Naive thymus-derived CD4-positive, alpha-beta T cell (primary cell): ENCODE measurements at places on chromosomes 11 and 22.

DNA sequence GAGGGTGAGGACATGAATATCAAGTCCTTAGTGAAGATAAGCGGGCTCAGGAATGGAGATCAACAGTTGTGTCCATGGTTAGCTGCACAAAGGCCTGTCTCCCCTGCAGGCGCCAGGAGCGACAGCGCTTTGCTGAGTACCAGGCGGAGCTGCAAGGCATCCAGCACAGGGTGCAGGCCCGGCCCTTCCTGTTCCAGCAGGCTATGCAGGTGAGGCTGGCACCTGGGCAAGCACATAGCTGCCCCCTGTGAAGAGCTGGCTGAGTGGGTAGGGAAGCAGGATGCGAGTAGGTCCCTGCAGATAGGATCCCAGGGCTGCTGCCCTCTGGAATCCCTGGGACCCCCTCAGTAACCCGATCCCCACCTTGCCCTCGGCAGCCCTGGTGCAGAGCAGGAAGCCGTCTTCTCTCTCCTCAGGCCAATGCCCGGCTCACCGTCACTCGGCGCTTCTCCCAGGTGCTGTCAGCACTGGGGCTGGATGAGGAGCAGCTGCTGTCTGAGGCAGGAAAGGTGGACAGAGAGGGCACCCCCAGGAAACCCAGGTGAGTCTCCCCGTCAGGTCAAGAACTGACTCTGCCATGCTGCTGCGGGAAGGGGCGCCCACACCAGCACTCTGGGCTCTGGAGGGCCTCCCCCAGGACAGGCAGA, 2.6 kb upstream of the SART1 start:
- DNase-seq, result no peak

DNA sequence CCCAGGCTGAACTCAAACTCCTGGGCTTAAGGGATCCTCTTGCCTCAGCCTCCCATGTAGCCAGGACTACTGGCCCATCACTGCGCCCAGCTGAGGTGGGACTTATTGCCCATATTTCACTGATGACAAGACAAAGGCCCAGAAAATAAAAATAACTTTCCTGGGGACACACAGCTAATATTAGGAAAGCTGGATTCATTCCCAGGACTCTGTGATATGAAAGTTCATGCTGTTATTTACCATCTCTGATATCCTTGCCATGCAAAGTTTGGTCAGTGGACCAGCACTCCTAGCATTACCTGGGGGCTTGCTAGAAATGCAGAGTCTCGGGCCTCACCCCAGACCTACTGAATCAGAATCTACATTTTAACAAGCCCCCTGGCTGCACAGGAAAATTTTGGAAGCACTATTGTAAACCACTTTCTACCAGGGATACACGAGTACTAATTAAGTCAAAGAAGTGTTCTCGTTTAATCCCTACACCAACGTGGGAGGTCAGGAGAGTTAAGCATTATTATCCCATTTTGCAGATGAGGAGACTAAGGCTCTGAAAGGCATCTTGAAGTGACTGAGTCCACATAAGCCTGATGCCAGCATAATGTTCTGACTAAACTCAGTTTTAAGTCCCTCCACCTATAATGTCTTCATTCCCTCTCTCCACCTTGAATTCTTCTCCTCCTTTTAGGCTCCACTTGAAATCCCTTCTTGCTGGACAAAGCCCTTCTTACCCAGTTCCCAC, 2.5 kb upstream of the FAM83F start:
- DNase-seq, result no peak

- DNase-seq, result no peak
Observed at GRCh38 chr11:67468456-67468758, 644 bp downstream of the TMEM134 start.

DNA sequence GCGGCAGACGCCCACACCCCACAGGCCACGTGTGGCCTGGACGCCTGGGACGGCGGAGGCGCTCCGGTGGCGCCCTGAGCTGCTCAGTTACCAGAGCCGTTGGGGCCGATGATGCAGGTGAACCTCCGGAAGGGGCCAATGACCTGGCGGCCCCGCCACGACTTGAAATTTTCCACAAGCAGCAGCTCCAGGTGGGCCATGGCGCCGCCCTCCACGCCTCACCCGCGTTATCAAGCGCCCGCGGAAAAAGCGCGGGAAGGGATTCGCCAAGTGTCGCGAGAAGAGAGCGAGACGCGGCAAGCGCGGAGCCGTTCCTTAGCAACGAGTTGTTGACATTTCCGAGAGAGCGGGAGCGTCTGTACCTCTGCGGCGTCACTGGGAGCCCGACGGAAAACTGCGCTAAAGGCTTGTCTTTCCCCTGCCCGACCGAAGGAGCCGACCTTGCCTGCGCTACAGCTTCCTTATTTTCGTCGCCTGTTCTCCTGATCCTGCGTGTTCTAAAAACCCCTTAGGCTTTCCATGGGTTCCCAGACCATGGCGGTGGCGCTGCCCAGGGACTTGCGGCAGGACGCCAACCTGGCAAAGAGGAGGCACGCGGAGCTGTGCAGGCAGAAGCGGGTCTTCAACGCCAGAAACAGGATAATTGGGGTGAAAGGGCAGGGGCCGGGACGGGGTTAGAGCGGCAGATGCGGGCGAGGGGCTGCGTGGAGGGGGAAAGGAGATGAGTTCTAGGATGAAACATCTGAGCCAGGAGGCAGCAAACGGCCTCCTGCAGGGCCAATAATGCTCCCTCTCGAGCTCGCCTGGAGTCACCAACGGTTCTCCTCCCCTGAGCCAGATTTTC, at the start of the genes RIBC2 and SMC1B:
TSS of gene RIBC2 (plus strand) at position 326 of the 844 bp plus-strand sequence. CDS start at position 520, 194 bp downstream.
TSS of gene SMC1B (minus strand) at position 232 of the 844 bp plus-strand sequence. CDS start at position 200, 32 bp downstream.
- DNase-seq, result peak; percentile 89

GRCh38 chr11:110571081-110571720, 141.0 kb downstream of the ARHGAP20 start:
- no peak for DNase-seq

GRCh38 chr11:108237058-108237481, 14.2 kb downstream of the ATM start:
- peak; percentile 52 for DNase-seq

GRCh38 chr11:57427727-57428082, 784 bp upstream of the SLC43A3 start:
- no peak for DNase-seq

GRCh38 chr11:132126973-132127899, 756.8 kb downstream of the NTM start:
- no peak for DNase-seq

DNA sequence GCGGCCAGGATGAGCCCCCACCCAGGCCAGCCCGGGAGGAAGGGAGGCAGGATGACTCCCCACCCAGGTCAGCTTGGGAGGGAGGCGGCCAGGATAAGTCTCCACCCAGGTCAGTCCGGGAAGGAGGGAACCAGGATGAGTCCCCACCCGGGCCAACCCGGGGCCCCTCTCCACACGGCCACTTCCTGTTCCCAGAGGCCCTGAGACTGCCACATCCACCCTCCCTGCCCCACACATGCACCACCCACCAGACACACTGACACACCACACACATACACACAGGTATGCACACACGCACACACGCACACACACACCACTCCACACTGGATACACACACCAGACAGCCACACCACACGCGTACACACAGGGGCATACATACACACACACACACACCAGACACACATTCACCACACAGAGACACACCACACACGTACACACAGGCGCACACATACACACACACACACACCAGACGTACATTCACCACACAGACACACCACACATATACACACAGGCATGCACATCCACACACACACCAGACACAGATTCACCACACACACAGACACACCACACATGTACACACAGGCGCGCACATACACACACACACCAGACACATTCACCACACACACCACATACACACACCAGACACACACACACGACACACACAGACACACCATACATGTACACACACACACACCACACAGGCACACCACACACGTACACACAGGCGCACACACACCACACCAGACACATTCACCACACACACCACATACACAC, 84.9 kb upstream of the PRR5 start:
- DNase-seq, result no peak

DNA sequence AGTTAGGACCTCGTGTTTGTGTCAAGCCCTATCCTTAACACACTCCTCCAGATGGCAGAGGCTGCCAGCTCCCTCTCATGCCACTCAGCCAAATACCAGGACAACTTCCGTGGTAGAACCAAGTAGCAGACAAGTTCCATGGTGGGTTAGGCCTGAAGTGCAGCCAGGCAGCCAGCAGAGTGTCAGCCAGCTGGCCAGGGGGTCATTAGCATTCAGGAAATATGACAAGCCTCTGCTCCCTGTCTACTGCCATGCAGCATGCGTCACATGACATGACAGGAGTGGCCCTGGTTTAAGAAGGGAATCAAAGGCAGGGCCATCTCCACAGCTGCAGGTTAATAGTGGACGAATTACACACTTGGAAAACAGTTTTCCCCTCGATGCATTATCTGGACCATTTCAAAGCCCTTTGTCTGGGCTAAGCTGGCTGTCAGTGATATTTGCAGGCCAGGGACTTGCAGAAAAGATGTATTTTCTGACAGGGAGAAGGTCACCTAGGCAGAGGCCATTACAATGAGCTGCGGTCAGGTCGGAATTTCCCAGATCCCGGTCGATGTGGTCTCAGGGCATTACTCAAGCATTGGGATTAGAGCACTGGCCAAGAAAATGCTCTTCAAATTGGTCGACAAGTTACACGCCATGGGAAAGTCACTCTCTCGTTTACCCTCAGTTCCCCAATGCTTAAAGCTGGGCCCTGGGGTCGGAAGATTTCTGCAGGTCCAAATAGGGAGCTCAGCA, 461.7 kb upstream of the CADM1 start:
- DNase-seq, result no peak

GRCh38 chr11:1181853-1182535, 24.2 kb downstream of the MUC5AC start:
- DNase-seq, result no peak

DNA sequence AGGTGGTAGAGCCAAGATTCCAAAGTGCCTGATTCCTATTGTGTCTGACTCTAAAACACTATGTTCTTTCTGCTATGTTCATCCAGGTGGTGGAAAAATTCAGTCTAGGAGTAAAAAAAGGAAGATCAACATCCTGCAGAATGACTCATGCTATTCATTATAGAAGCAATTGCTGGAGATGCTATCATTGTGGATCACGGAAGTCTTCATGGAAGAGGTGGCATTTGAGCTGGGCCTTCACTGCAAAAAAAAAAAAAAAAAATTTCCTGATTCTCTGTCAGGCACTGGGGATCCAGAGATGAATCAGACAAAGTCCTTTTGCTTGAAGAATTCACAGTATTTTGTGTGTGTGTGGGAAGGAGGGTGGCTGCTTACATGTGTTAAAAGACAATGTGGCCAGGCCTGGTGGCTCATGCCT, 1.4 kb upstream of the UVRAG start:
- no peak for DNase-seq

- no peak for DNase-seq
Observed at GRCh38 chr11:131776211-131776610, 405.8 kb downstream of the NTM start.

DNA sequence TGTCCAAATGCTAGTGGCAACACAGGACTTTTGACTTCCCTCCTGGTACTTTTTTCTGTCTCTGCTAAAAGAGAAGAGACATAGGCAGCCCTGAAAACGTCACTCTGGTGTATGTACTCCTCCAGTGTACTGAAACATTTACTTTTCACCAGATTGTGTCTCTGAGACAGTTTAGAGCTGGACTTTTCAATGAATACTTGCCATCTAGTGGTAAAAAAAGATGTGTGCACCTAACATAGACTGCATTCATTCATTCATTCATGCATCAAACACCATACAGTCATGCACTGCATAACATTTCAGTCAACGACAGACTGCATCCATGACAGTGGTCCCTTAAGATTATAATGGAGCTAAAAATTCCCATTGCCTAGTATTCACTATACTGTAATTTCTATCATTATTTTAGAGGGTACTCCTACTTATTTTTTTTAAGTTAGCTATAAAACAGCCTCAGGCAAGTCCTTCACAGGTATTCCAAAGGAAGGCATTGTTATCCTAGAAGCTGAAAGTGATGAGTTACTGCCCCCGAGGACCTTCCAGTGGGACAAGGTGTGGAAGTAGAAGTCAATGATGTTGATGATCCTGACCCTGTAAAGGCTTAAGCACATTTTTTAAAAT, 186.2 kb downstream of the SPON1 start:
- DNase-seq, result peak; percentile 66

DNA sequence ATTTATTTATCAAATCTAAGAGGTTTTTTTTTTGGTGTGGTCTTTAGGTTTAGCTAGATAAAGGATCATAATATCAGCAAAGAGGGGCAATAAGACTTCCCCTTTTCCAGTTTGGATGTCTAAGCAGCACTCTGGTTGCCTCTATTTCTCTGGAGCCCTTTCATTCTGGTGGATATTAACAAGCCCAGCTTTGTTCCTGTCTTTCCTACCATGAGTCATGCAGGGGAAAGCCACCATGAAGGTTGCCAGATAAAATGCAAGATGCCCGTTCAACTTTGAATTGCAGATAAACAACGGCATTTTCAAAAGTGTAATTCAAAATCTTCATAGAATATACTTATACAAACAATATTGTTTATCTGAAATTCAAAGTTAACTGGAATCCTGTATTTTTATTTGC, 143.6 kb downstream of the ADAMTS15 start:
- DNase-seq, result no peak
